ENCODE measurements at places on chromosomes 12 and 14.

DNA sequence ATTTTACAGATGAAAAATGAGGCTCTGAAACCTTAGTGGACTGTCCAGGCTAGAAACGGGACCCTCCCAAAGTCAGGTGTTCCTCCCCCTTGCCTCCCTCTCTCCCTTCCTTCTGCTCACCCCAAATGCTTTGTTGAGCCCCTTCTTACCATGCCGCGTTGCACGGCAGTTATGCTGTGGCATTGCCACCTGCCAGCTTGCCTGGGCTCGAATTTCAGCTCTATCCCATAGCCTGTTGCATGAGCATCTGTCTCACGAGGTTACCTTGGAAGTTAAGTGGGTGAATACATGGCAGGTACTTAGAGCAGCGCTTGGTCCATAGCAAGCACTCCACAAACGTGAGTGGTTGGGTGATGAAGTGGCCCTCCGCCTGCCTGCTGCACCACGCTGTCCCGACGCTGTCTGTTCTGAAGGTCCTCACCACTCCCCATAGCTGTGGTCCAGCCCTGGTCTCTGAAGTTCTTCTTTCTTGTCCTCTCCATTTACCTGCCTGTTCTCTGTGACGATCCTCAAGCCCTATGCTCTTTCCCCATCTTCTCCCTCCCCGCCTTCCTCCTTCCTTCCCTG is 269.9 kb downstream of the CACNA1C start:
- DNase-seq, result peak; percentile 50

- DNase-seq, result no peak
Measured at GRCh38 chr14:68634332-68634731, 158.5 kb downstream of the ZFP36L1 start.

DNA sequence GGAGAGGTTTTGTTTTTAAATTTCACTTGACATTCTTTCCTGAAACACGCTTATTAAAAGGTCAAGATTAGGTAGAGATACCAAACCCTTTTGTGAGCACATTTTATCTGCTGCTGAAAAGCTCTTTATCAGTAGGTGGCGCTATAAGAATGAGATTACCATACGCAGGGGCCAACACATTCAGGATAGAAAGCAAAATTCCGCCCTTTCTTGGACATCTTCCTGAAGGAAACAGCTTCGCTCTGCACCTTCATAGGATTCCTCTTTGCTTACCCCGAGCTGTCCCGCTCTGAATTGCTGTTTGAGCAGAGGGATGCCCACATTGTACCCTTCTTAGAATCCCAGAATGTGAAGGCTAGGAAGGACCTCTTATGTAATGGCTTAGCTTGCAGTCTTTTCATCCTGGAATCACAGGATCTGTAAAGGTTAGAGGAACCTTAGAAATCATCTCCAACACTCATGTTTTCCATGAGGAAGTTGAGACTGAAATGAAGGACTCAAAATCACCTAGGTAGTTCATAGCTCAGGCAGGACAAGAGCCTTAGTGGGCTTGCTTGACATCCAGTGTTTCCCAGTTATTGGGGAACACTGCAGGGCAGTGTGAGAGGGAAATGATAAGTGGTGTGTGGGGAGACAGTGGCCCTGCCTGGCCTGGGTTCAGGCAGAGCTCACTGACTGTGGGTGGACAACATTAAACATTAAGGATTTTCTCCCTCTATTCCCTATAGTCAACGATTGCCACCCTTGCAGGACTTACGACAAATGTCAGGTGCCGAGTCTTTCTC is 38.7 kb upstream of the CRY1 start:
- peak; percentile 49 for DNase-seq

GRCh38 chr12:121793440-121793837 is at the start of gene RHOF:
TSS of gene RHOF (minus strand) at chr12:121793688. CDS start at chr12:121793633, 55 bp downstream.
- DNase-seq, result peak; percentile 61

DNA sequence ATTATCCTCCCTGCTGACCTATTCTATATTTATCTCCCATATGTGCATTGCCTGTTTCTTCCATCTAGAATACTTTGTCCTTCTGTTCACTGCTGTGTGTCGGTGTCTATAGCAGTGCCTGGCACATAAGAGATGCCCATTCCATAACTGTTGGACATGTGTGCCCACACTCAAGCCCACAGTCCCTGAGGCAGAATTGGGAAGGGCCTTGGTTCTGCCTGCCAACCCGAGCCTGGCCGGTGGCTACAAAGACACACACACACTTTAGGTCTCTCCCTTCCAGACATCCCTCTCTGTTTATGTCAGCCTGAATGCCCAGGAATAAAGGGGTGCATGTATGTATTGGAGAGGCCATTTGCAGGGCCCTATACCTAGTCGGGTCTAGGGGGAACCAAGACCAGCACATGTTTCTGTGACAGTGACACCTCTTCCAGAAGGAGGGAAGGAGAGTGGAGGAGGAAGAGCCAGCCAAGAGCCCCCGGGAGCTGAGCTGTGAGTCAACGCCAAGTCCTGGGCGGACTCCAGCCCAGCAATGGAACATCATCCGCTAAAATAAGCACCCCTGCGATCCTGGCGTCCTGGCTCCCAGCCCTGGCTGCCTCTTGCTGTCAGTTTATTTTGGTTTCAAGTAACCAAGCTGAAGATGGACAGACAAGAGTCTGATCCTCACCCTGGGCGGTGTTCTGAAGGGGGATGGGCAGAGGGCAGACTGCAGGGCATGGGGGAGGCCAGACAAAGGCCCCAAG is 4.3 kb upstream of the ASB2 start:
- DNase-seq, result no peak

DNA sequence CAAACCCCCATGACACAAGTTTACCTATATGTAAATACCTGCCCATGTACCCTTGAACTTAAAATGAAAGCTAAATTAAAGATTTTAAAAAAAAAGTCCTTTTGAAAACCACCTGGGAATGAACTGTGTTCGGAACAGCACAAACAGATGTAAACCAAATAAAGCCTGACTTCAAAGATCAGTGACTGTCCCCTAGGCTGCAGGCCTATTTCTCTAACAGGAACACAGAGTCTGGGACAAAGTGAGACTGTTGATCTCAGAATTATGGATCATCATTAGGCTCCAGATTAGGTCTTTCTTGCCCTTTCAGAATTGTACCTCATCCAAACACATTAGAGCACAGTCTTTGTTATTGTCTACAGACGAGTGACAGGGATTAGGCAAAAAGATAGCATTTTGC is 54.6 kb downstream of the PAH start:
- DNase-seq, result no peak

DNA sequence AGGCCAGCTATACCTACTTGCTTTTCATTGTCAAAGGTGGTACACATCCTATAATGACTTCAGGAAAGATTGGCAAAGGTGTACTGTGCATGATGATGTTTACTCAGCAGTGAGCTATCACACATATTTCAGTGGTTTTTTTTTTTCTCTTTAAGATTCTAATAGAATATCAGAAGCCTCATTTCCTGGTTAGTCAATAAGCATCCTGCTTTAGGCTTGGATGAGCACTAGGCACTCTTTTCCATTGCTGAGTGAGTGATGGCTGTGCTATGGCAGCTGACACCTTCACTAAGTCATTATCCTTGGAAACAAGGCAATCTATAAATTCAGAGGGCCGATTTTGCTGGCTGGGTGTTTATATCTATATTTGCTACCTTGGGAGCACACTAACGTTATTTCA is 161.1 kb upstream of the RASSF8 start:
- DNase-seq, result no peak

GRCh38 chr12:132540436-132540835 is 50.5 kb downstream of the FBRSL1 start:
- no peak for DNase-seq

DNA sequence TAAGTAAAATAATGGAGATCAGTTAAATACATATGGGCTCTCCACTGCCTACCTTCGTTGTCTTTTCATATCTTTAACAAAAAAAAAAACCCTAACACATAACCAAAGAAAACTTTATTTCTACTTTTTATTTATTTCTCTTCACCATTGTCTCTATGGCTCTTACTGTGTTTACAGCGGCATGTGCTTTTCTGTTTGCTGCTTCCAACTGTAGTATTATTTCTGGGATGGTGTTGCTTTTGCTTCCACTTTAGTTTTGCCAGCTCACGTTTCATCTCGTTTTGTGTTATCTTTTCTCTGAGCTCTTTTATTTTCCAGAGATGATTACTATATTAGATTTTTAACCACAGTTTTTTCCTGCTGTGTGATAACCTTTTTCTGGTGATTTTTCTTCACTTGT is 46.1 kb downstream of the KTN1 start:
- DNase-seq, result no peak

- no peak for DNase-seq
Measured at GRCh38 chr14:24377126-24377525, 9.1 kb downstream of the NFATC4 start.

DNA sequence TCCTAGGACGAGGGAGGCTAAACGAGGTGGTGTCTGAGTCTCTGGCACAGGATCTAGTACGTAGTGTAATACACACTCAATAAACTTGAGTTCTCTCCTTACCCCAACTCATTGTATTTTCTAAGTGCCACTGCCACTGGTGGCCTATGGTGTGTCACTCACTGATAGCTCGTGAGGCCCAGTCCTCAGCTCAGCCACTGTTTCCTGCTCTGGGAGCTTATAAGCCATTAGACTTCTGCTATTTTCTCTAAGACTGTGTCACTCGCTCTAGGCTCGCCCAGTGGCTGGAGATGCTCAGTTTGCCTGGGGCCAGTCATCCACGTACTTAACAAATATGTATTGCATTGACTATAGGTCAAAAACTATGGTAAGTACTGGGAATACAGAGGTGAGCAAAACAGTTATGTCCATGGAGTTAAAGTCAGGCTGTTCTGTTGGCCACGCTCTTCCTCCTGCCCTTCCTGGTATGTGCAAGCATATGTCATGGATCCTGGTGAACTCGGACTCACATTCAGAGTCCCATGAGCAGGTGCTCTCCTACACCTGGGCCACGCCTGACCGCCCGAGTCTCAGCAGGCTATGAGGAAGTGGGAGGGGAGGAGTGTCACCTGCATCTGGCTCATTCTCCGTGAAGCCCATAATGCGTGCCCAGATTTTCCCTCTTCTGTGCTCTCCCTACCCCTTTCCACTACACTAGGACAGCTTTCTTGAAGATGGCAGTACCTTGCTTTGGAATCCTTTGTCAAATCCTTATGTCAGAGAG is 41.6 kb downstream of the DEGS2 start:
- DNase-seq, result no peak

DNA sequence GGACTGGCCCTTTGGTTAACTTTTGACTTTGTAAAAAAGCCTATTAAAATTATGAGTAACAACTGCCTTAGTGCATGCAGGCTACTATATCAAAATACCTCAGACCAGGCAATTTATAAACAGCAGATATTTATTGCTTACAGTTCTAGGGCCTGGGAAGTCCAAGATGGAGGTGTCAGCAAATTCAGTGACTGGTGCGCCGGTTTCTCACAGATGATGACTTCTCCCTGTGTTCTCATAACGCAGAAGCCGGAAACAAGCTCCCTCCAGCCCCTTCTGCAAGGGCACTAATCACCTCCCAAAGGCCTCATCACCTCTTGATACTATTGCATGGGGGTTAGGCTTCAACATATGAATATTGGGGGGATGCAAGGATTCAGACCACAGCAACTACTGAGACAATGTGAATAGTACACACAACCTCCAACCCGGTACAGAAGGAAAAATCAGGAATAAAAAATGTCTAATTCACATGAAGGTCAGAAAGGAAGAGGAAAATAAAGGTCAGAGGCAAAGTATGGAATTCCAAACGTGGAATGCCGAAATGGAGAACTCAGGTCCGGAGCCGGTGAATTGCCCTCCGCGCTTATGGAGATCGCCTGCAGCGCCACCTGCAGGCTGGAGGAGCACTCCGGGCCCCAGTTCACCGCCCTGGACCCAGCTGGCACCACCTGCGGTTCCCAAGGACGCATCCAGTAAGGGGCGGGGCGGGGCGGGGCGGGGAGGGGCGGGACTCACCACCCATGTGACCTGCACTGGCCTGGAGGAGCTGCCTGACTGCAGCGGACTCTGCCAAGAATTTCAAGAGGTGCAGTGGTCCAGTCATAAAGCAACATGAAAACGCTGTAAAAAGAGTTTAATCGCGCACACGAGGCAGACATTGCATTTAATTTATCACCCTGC is 203.4 kb downstream of the KIF26A start:
- DNase-seq, result peak; percentile 86

GRCh38 chr14:92241966-92242595 is 80.9 kb upstream of the SLC24A4 start:
- DNase-seq, result no peak

DNA sequence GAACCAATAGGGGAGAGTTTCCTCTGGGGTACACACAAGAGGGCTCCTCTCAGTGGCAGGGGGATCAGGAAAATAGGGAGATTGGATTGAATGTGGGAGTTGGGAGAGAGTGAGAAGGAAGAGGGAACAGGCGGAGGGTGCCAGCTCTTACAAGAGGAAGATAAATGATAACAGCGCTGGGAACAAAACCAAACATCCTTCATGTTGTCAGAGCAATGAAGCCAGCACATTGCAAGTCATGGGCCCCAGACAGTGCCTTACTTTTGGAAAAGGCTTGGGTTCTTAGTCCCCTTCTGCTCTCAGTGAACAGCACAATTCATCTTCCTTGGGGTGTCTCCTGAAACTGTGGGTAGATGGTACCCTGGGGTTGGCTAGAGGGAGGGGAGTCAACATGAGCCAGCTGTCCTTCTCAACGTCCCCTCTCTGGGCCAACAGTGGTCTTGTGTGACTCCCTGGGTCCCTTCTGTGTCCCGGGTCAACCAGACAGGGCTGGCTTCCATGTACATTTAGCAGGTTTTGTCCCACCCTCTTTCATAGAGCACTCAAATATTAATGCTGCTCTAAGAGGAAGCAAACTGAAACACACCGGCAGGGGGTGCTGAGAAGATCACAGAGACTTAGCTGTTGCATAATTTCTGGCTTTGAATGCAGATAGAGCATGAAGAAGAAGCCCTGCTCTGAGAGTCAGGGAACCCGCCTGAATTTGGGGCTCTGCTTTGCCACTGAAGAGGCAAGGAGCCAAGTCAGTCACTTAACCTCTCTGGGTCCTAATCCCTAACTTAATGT is 138.5 kb downstream of the ESRRB start:
- no peak for DNase-seq

GRCh38 chr12:80627782-80628181 is 79.7 kb upstream of the MYF6 start:
- DNase-seq, result no peak

DNA sequence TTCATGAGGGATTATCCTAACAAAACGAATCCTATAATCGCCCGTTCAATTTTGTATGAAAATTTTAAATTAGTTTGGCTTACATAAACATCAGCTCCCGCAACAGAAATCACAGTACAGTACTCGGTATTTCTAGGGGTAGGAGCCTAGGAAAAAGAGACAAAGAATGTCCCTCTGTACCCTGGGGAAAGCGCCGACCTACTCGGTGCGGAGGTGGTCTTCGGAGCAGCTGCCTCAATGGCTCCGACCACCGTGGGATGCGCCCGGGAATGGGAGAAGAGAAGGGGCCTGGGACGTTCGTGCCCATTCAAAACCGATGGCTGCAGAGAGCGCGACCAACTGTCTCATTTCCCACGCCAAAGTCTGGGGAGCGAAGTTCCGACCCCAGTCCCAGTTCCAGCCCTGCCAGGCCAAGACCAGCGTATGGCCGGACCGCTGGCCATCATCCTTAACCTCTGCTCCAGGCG is 618 bp downstream of the GNPNAT1 start:
- DNase-seq, result no peak

DNA sequence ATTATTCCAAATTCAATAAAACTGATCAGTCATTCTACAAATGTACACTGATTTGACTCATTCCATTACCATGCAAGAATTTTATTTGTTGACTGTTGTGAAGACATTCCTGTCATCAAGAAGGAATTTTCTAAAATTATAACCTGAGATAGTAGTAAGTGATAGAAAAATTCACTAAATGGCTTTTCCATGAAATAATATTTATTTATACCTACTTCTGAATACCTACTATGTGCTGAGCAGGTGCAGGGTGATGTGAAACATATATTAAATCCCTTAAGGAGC is 841.7 kb downstream of the NRXN3 start:
- DNase-seq, result no peak

Measured in SHP77 treated with DMSO at 0.1 percent for 48 hours (cell line).